Mammary epithelial cell (primary cell): ENCODE measurements at places on chromosomes 2 and 18. TPM values are rescaled to one million over a fixed set of nuclear protein-coding genes. Genes with fewer than 3 reads are reported as not detected.

- no peak for DNase-seq
Measured at GRCh38 chr18:21393986-21394385, 152.0 kb downstream of the GREB1L start.

- DNase-seq: peak; percentile 97
Measured at GRCh38 chr2:152445791-152446201, 110.8 kb downstream of the FMNL2 start.

GRCh38 chr18:57437402-57437765 lies 2.2 kb downstream of the ONECUT2 start:
- DNase-seq: no peak

WNT10A gene
- under 0.01 TPM for total RNA-seq

DNA sequence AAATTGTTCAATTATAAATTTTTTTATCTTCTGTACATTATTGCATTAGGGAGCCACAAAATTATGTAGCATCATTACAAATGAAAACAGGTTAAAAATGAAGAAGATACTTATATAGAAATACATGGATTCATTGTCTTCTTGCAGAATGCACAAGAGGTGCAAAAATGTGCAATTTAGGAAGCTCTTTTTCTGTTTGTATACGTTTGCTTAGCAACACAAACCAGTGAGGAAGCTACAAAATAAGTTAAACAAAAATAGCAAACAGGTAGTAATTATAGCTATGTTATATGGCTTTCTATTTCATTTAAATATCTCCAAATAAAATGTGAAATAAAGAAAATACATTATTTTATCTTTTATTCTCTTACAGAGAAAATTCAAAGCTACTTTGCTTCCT lies 177.6 kb upstream of the SESTD1 start:
- DNase-seq: no peak

DNA sequence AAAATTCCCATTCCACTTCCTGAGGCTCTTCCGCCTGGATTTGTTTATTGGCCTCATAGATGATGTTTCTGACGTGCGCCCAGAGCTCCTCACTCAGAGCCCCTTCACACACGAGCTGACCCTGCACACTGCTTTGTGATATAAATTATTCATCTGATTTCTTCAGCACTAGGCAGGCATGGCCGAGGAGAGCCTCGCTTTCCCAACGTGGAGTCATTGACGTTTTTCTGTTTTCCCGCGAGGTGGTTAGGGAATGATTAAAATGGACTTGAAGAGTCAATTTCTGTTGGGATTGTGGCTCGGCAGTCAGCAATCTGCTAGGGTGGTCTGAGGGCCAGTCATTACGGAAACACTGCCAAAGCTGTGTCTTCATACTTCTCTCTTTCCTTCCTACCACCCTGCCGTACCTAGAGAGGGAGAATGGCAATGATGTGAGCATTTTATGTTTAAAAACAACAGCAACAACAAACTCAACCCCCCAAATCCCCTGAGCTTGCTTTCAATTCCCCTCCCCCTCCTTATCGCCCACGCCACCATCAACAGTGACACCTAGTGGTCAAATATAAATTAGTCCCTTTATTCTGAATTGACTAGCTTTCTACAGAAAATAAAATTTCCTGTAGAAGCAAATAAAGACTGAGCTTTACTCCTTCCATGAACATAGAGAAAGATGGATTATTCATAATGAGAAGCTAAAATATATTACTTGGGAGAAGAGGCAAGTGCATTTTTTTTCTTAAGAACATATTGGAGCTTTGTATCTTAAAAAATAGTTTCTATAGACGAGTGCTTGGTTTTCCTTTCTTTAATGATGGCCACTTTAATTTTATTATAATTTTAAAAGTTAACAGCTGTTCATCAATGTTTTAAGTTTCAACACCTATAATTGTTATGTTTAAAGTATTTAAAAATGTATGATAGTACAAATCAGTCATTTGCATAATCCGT lies 285.1 kb downstream of the MTX2 start:
- DNase-seq: peak; percentile 34

PTPN2 gene
- 47.0 and 53.2 TPM in 2 replicates for total RNA-seq
